ENCODE measurements at places on chromosomes 12 and 14.

- DNase-seq: no peak
These were observed 11.1 kb downstream of the TTC5 start for GRCh38 chr14:20294636-20295035.

GRCh38 chr14:64465831-64466554 lies 694 bp downstream of the AKAP5 start:
- no peak for DNase-seq

DNA sequence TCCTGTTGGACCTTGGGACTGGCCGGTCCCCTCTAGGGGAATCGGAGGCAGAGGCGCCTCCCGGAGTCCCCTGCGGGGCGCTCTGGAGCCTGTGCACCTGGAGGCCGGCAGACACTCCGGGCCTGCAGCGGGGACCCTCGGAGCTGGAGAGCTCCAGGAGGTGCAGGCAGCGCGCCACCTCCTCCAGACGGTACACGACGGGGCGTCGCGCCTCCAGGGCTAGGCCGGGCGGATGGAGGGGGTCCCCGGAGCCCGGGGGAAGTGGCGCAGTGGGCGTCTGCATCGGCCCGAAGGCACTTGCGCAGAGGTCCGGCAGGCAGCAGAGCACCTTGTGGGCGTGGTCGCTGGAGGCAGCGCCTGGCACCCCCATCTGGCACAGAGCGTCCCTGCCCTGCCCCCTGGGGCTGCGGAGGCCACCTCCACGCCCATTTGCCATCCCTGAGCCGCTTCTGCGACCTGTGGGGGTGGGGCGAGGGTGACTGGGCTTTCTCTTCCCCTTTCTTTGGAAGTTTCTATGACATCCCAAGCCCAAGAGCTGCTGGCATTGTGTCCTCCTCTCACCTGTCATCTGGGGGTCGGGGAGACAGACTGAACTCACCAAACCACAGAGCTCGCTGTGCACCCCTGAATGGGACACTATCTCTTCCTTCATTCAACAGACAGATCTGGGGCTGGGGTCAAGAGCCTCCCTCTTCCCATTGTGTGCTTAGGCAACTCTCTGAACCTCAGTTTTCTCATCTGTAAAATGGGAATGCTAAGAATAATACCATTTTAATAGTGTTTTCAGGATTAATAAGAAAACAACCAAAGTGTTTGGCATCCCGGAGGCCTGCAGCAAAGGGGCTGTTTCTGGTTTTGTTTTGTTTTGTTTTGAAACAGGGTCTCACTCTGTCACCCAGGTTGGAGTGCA lies 37.5 kb upstream of the CORO1C start:
- no peak for DNase-seq

DNA sequence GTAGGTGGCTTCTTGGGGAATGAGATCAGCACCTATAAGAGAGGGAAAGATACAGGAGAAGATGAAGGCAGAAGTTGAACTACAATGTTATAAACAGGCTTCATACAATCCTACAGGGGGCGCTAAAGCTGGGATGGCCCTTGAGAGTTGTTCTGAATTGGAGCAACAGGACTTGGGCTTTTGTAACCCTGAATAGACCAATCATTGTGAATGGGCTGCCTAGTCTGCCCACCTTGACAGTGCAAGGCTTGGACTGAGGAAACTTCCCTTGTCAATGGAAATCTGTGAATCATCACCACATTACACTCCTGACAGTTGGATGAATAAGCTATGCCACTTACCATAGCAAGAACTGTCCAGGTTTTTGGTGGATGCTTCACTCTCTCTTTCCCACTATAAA lies 306.1 kb downstream of the KCNC2 start:
- no peak for DNase-seq

DNA sequence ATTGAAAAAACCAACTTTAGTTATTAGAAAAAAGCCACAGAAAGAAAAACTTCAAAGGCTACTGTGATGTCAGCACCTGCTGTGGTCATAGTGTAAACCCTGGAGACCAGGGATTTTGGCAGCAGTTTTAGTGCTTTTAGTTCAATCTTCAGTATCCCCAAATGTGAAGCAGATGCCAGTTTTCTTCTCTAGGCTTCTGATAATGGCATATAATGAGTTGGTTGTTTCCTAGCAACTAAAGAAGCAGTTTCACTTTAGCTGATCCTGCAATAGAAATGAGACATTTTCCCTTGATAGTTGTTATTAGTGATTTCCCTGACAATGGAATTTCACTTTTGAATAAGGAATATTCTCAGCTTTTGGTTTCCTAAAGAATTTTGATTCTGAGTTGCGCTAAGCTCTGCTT lies 131.2 kb downstream of the NUBPL start:
- DNase-seq: no peak

DNA sequence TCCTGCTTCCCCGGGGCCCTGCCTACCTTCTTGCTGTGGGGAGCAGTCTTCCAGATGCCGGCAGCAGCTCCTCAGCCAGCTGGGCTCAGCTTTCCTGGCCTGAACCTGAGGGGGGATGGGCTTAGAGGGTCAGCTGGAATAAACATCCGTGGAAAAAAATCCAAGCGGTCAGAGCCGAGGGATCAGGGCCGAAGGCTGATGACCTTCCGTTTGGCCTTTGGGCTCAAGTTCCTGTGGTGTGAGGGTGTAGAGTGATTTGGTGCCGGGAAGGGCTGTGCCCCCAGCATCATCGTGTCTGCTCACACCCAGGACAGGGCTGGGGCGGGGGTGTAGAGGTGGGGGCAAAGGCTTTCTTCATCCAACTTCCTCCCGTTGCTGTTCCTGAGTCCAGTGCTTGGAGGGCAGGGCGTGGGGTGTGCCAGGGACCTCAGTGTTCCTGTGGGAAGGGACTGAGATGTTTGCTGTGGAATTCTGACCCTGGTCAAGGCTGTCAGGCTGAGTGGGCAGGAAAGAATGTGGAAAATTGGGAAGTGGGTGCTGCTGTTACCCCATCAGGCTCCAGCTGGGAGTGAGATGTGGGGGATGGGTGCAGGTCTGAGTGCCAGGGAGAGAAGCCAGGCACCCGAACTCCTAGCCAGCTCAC lies 2.6 kb downstream of the SMIM41 start:
- DNase-seq: no peak

- no peak for DNase-seq
These were observed 4.2 kb downstream of the SH2B3 start for GRCh38 chr12:111409780-111410430.

DNA sequence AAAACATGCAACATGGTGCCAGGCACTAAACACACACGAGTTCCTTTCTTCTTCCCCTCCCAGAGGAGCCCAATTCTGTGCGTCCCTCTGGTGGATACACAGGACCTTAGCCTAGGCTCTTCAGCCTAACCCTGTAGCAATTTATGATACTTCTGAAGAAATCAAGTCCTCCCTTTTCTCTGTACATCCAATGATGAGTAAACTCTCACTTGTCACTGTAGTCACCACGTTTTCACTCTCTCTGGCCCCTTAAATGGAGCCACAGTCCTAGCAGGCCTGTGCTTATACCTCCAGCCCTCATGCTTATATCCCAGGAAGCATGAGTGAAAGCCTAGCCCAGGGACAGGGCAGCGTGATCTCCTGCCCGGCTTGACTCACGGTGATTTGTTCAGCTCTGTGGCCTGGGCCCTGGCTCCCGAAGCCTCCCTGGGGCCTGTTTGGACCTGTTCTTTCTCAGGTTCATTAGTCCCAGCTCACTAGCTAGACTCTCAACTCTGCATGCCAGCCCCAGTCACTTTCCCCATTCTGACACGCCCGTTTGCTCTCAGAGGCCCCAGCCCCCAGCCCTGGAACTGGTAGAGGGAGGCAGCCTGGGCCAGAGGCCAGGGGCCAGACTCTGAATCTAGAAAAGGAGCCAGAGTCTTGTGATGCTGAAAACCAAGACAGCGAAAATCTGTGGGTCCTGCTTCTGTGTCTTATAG lies 24.1 kb upstream of the PLEKHG3 start:
- no peak for DNase-seq

GRCh38 chr12:111757361-111758119 lies 9.2 kb upstream of the ALDH2 start:
- no peak for DNase-seq

GRCh38 chr12:56632701-56633467 lies 2.8 kb upstream of the BAZ2A start:
- no peak for DNase-seq

DNA sequence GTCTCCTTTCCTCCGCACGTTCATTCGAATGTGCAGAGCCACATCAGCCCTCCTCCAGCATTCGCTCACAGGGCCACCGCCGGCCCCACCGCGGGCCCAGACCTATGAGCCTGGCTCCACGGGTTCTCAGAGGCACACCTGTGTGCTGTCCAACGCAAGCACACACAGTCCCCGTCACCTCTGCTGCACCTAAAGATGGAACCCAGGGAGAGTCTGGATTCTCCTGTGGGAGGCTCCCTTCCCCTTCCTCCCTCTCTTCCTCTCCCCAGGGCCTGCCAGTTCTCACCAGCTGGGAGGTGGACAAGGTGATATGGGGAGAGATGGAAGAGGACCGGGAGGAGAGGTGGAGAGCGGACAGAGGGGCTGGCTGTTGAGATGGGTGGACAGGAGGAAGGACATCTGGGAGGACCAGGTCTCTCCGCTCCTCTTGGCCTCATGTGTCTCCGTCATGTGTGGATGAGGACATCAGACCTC lies 4.9 kb upstream of the AQP6 start:
- no peak for DNase-seq

- DNase-seq: peak; percentile 19
These were observed at the start of gene GMPR2 for GRCh38 chr14:24232645-24233537. GMPR2 (plus strand) TSS chr14:24232929; CDS start chr14:24233254, 325 bp downstream.

- DNase-seq: no peak
These were observed 517.5 kb downstream of the BCL11B start for GRCh38 chr14:98754343-98755020.

DNA sequence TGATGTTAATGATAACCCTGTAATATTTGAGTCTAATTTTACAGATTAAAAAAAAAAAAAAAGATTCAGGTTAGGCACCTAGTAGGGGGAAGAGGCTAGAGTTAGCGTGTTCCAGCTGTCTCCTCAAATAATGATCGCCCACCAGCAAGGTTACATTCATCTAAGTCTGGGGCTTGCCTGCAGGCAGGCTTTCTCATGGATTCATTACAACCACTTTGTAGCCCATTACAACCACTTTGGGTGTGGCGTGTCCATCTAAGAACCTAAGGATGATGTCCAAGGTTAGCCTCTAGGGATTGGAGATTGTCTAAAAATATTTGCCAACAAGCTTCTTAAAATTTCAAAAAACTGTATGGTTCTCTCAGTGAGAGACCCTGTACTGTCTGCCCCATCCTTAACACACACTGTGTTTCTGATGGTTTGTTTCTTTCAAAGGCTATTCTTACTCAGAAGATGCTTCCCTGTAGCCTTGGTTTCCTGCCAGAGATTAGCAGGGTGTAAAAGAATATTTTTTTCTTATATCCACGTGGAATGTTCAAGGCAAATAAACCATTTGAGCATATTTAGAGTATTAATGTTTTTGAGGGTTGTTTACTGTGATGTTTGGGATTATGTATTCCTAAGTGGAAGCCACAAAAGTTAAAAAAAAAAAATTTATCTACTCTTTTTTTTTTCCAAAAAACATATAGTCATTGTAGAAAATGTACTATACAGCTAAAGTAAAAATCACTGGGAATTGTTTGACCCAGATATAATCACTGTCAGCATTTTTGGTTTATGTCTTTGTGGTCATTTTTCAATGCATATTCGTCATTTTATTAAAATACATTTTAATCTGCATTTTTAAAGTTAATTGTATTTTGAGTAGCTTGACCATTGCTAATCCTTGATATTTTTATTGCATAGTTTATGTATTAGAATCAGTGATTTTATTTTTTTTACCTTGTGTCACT lies 1.7 kb downstream of the DYNC1H1 start:
- no peak for DNase-seq

GRCh38 chr14:31961896-31962295 lies 115.2 kb upstream of the ARHGAP5 start:
- DNase-seq: no peak

GRCh38 chr14:62409626-62410300 lies 635.5 kb downstream of the KCNH5 start:
- no peak for DNase-seq

DNA sequence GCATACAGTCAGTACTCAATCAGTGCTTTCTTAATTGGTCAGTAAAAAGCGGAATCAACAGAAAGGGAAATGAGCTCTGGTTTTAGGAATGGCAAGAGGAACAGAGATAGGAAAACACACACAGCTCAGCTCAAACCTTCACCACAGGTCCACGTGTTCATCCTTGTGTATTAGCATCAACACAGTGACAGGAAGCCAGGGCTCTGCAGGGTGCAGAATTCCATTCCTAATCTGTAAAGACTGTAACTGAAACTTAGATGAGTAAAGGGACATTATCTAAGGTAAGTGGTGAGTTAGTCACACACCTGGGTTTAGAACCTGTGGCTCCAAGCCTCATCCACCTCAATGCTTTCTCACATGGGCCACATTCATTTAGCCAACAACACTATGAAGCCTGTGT lies 1242.2 kb upstream of the TMEM132C start:
- DNase-seq: no peak

DNA sequence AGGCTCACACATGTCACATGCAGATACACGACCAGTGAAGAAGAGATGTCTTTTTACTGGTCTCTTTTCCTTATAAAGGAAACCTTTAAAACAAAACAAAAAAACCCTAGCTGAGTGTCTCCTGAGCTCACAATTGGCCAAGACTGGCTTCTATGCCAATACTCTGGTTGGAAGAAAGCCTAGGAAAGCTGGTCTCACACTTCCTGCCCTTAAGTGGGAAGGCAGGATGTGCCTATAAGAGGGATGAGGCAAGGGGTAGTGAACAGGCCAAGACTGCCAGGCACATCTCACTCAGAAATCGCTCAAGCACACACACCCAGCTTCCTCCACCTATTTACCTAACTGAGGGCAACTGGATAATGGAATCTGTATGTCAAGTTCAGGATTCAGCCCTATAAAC lies 50.0 kb downstream of the SOCS2 start:
- no peak for DNase-seq

DNA sequence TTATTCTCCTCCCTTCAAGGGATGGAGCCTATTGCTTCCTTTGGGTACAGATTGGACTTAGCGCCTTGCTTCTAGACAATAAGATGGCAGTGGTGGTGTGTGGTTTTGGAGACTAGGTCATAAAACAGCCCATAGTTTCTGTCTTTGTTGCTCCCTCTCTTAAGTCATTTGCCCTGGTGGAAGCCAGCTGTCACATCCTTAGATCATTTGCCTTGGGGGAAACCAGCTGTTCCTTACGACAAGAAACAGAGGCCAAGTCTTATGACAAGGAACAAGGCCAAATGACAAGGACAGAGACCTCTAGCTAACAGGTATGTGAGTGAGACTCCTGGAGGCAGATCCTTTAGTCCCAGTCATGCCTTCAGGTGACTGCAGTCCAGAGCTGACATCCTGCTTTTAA lies 9.2 kb upstream of the PALS1 start:
- no peak for DNase-seq

- no peak for DNase-seq
These were observed 51.8 kb downstream of the WIF1 start for GRCh38 chr12:65069336-65069735.

GRCh38 chr12:2654311-2654710 lies 140.5 kb upstream of the FKBP4 start:
- no peak for DNase-seq
